ENCODE measurements at places on chromosomes 2 and 18.

GRCh38 chr2:238773472-238773871 lies 74.4 kb upstream of the TWIST2 start:
- no peak for DNase-seq

DNA sequence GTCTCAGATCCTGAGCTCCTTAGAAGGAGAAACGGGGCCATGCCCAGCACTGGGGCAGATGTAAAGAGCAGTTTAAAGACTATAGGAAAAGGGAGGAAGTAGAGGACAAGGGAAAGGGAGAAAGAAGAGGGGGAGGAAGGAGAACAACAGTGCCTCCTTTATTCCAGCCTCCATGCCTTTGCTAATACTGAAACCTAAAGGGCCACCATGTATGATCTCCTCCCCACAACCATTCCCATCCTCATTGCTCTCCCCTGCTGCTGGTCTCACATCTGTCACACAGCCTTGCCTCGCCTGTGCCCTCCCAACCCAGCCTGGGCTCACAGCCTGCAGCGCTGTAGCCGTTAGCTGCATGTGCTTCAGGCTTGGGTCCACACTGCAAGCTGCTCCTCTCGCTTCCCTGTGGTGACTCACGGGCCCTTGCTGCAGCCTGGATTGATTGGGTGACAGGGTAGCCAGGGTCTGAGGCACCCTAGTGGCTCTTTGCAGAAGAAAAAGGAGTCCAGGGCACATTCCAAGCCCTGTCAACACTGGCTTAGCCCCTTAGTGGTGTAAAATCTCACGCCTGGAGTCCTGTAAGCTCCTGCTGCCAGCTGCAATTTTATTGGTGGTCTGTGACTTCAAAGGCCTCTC lies 281.9 kb downstream of the SRBD1 start:
- DNase-seq: no peak

DNA sequence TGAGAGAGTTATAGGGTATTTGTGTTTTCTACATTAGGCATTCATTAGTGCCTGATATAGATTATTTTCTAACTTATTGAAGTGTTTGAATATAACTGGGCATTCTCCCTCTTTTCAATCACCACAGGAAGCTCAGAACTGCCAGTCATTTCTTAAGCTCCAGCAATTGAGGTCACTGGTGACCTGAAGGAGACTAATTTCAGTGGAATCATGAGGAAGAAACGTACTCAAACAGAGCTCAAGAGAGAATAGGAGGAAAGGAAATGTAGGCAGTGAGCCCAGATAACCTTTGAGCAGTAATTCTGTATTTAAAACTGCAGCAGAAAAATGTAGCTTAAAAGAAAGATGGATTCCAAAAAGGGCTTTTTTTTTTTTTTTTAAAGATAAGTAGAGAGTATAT lies 1035.5 kb downstream of the SOCS6 start:
- DNase-seq: no peak

- no peak for DNase-seq
Observed at GRCh38 chr2:31889044-31889443, 121.8 kb downstream of the MEMO1 start.

- no peak for DNase-seq
Observed at GRCh38 chr2:172082105-172082943, 3.0 kb upstream of the DLX1 start.

- DNase-seq: no peak
Observed at GRCh38 chr2:48221846-48222516, 308.0 kb upstream of the STON1 start.

DNA sequence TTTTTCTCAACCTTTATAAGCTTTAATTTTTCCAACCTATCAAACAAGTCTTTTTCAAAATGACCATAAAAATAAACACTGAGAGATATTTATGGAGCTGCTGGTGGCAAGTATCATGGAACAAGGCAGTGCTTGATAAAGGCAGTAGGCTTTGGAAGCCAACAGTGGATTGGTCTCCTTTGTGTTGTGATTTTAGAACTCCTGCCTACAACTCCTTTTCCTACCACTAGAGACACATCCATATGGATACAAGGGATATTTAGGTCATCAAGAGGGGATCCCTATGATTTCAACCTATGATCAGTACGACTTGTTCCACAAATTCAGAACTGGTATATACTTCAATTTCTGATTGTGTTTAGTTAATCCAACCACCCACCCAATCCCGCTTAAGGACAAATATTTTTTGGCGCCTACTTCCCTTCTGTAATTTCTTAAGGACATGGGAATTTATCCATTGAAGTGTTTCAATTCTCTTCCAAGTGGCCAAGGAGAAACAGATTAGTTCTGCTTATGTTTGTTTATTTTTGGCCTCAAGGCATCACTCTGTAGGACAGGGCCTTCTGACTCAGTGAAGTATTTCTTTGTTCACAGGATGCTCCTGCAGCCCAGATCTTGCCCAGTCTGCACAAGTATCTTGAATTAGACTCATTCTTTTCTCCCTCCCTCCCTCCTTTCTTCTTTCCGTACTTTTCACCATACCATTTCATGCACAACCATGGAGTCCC lies 2119.6 kb upstream of the PIK3C3 start:
- no peak for DNase-seq

DNA sequence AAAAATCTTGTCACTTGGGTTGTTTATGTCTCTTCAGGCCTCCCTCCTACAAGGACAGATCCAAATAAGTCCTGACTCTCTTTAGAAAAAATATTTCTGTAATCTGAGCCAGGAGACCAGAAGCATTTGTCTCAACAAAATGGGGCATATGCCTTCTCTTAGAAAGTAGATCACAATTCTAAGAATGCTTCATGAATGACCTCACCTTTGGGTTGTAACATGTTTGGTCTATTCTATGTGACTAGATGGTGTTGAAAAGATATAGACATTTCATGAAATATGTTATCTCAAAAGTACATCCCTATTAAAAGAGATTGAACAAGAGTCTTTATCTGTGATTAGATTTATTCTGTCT lies 159.0 kb upstream of the SETBP1 start:
- DNase-seq: no peak

GRCh38 chr2:232836934-232837333 lies 33.1 kb upstream of the SNORC start:
- DNase-seq: no peak

GRCh38 chr2:55013936-55014335 lies 36.3 kb downstream of the RTN4 start:
- no peak for DNase-seq

- no peak for DNase-seq
Observed at GRCh38 chr2:55452879-55453278, 33.2 kb upstream of the CCDC88A start.

- DNase-seq: no peak
Observed at GRCh38 chr2:109135359-109136197, 6.6 kb downstream of the SH3RF3 start.

GRCh38 chr18:57523171-57523956 lies 63.1 kb downstream of the FECH start:
- DNase-seq: no peak
